ENCODE measurements at places on chromosomes 13 and 19.

DNA sequence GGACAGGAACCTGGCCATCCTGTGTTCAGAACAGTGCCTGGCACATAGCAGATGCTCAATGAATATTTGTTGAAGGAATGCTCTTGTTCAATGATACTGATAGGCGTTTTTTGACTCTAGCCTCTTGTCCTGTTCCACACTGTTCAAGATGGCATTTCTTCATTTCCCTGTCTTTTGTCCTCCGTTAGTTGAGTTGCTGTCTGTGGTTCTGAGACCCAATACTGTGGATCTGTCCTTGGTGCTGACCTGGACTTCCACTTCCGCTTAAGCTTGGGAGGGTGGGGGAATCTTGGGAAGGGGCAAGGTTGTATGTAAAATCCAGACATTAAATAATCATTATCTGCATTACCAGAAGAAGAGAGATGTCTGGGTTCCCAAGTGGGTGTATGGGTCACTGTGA lies 8.3 kb upstream of the KCNN4 start:
- no peak for DNase-seq

GRCh38 chr13:113045251-113046127 lies 60.1 kb upstream of the F7 start:
- DNase-seq = no peak

DNA sequence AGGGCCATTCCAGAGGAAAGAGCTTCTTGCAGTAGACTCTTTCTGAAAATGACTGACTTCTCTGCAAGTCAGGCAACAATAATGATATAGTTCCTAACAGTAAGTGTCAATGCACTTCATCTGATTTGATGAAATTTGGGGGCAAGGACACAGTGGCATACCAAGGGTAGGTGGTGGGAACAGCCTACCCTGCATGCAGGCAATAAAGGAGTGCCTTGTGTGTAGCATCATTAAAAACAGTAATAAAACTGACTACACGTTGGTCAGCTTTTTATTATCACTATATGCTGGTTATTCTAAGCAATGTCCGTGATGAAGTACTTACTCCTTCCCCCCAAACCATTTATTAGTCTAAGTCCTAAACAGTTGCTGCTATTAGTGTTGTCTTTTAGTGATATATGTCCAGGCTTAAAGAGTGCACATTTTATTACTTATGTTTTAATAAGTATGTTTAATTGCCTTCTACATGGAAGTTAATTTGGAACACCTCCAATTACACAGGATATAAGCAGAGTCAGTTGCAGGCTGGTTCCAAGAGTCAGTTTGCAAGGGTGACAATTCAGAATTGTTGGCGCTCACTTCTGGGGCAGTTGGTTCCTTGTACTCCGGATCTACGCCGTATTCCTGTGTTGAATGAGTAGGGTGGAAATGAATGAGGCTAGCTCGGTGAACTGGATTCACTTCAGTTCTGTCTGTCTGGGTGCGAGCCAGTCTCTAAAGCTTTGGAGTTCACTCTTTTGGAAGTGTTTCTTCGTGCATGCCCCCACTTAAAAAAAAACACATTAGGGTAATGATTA lies 84.0 kb downstream of the RGCC start:
- no peak for DNase-seq

- DNase-seq = no peak
Observed at GRCh38 chr19:34017024-34017423, 155.3 kb upstream of the LSM14A start.

DNA sequence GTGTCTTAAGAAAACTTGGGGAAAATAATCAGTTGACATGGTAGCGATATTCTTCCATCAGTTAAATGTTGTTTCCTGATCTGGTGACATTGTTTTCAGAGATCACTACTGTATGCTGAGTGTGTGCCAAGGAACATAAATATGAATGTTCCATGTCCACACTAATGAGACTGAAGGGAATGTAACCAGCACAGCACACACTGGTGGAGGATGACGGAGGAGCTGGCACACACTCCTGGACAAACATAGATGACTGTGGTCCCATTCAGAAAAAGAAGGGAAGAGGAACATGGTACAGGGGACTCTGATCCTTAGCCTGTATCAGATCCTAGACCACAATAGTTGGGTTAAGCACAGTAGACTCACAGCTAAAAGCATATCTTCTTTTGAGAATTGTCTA lies 574.8 kb downstream of the MYO16 start:
- no peak for DNase-seq

GRCh38 chr13:32098272-32098671 lies 66.7 kb downstream of the FRY start:
- no peak for DNase-seq

DNA sequence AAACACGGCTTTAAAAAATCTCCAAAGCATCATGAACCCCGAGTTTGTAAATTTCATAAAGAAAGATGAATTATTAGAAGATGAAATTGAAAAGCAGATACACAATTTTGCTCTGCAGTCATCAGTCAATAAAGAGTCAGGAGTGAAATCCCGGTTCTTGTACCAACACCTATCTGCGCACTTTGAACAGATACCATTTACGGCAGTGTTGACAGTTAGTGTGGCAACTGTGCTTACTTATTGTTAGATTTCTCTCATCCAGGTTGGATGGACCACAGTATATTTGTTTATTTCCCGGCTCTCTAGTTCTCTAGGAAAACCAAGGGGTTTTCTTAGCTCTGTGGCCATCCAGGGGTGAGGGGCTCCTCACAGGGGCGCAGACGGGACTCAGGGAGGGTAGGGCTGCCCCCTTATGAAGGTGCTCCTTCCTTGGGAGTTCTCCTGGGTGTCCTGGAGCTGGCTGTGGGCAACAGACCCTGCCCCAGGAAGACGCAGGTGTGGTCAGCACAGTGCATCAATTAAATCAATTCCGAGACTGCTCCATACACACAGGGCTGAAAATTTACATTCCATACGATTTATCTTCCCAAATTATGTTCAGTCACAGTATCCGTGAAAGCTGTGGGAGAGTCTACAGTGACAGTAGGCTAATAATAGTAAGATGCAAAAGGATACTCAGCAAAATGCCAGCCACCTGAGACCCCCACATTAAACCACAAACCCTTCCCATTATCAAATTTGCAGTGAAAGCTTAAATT lies 107.0 kb upstream of the C1QTNF9B start:
- no peak for DNase-seq

Data from right renal pelvis (tissue), 4 donors.